Activated CD8-positive, alpha-beta memory T cell treated with anti-CD3 and anti-CD28 coated beads for 1 hour (primary cell): ENCODE measurements at places on chromosomes 2 and 18.

GRCh38 chr2:179020156-179020750 lies 29.7 kb downstream of the CCDC141 start:
- DNase-seq: no peak

DNA sequence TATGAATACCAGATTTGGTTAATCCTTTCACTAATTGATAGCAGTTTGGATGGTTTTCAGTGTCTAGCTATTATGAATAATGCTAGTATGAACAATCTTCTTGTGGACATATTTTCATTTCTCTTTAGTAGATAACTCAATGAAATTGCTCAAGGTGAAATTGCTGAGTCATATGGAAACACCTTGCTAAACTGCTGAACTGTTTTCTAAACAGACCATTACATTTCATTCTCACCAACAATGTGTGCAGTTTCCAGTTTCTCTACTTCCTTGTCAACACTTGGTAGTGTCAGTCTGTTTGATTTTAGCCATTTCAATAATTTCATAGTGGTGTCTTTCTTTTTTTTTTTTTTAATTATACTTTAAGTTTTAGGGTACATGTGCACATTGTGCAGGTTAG lies 250.0 kb downstream of the HRH4 start:
- DNase-seq: no peak

DNA sequence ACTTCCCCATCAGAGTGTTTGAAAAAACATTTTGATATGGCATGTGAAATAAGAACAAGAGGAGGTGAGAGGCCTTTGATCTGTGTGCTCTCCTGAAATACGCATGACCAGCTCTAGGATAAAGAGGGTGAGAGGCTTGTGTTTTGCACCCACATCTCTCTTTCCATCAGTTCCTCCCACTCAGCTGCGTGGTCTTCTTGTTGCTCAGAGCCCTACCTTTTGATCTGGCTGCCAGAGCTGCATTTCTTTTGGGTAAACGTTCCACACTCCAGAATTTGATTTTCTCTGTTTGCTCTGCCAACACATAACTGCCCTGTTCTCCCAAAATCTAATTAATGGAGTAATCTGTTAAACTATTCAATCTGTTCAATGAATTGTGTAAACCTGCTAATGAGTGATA lies 72.0 kb upstream of the FN1 start:
- no peak for DNase-seq

DNA sequence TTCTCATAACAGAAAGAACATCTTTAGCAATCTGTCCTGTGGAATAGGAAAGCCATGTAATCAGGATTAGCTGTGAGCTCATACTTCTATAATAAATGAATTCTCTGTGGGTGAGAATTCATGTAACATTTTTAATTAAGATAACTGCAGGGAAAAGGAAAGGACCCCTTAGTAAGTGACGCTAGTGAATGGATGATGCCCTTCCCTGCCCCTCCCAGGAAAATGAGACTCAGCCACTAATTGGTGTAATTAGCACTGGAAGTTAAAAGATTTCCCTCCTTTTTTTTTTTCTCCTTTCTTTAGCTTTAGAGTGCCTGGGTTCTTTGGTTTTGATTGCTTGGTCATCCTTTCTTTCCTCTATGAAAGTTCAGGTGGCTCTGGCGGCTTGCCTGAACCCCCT lies 90.3 kb downstream of the VWA3B start:
- no peak for DNase-seq

- no peak for DNase-seq
Observed at GRCh38 chr2:118830118-118830517, 17.3 kb downstream of the EN1 start.
